Mucosa of gallbladder (tissue), 1 donor: ENCODE measurements at places on chromosomes 7 and 10. TPM values are rescaled to one million over a fixed set of nuclear protein-coding genes. Genes with fewer than 3 reads are reported as not detected.

The CHRM2 gene
- total RNA-seq: 71.2 TPM

The KCP gene
- total RNA-seq: 5.2 TPM

The PNLIPRP2 gene
- 1.2 TPM for total RNA-seq

The PRSS37 gene
- not detected for total RNA-seq

The NPSR1 gene
- total RNA-seq: not detected

The PON1 gene
- 8.9 TPM for total RNA-seq

- DNase-seq: no peak
Observed at GRCh38 chr7:78011642-78012041, 213.1 kb downstream of the PHTF2 start.

- no peak for DNase-seq
Observed at GRCh38 chr10:60147576-60148265, 241.4 kb upstream of the CCDC6 start.

DNA sequence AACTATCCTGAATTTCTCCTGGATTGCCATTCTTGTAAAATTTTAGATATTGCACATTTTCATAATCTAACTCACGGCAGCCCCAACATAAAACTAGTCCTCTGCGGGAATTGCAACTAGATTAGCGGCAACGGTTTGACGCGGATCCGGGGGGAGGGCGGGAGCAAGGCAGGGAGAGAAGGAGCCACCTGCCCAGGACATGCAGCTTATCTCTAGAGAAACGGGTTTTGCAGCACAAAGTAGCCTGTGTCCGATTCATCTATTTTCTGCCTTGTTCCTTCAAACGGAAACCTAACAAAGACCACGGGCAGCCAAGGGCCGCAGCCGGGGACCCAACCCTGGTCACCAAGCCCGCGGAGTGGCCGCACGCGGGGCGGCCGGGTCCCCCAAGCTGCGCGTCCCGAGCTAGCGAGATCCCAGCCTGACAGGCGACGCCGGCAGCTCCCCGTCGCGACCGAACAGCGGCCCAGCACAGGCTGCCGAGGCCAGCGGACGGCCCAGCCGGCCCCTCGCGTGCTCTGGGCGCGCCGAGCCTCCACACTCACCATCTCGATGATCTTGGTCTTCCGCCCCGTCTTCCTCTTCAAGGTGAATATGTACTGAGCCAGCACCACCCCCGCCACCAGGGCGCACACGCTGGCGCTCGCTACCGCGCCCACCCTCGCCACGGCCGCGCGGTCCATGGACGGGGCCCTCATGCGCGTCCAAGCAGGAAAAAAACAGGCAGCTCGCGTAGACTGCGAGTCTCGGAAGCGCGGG lies at the start of gene NT5C3A:
Gene NT5C3A, minus strand, starts transcription at position 754 of the 759 bp plus-strand sequence. Its CDS starts 71 bp downstream, at position 683.
- peak; percentile 33 for DNase-seq

- DNase-seq: peak; percentile 44
Observed at GRCh38 chr7:4738711-4739527, 36.5 kb upstream of the AP5Z1 start.

DNA sequence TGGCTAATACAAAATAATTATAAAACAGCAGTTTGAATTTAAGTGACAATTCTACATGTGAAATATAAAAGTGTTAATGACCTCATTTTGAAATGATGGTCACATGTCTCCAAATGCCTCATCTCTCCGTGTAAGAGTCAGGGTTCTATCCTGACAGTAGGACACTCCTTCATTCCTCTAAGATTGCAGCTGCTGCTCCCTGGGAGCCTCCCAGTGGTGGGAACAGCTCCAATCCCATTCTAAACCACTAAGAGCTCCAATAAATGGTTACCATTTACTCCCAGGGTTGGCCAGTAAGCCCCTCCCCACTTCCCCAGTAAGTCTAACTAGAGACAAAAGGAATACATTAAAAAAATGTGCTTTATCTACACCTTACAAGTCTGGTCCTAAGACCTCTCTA lies 344.6 kb upstream of the AOAH start:
- DNase-seq: no peak
